ENCODE measurements at places on chromosomes 3 and 15.

- DNase-seq = no peak
Observed at GRCh38 chr3:192063570-192063969, 602.6 kb downstream of the PYDC2 start.

GRCh38 chr3:120983321-120983665 lies 75.3 kb downstream of the STXBP5L start:
- no peak for DNase-seq

DNA sequence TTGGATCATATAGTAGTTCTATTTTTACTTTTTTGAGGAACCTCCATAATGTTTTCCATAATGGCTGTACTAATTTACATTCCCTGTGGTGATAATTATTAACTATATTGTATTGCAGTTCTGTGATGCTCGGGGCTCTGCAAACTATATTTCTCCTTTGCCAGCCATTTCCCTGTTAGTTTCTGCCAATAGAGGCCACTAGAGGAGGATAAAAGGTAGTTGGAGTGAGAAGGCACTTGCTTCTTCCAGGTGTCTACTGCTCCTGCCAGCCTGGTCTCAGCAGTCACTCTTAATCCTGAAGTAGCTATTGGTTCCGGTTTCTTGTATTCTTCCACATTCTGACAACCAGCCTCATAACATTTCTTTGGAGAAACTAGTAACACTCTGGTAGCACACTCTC lies 233.9 kb upstream of the GBE1 start:
- DNase-seq = no peak

- no peak for DNase-seq
Observed at GRCh38 chr3:197343656-197344408, 45.4 kb upstream of the DLG1 start.

- no peak for DNase-seq
Observed at GRCh38 chr3:42229266-42229941, 36.6 kb downstream of the CCK start.

GRCh38 chr15:46170326-46170725 lies 535.5 kb downstream of the SQOR start:
- no peak for DNase-seq

DNA sequence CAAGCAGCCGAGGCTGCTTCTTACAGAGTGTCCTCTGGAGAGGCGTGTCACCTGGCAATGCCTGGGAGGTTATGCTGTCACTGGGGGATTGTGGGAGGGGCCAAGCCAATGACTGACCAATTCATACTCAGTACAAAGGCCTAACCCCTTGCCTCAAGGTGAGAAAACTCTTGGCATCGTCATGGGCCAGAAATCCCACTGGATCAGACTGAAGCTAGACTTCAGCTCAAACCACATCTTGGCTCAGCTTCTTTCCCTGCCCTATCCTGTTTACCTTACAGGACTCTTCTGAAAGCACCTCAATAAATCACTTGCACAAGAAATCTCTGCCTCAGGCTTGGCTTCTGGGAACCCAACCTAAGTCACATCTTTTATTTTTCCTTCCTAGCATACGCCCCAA lies 9.5 kb downstream of the ANAPC13 start:
- DNase-seq = no peak

GRCh38 chr3:87873136-87873535 lies 185.7 kb downstream of the CGGBP1 start:
- DNase-seq = no peak

GRCh38 chr15:50140983-50141382 lies 21.9 kb upstream of the ATP8B4 start:
- DNase-seq = no peak

Measured in stimulated activated CD8-positive, alpha-beta memory T cell treated with anti-CD3 and anti-CD28 coated beads, Interleukin-15, amount 100 ng/mL, for 48 hours (primary cell).